ENCODE measurements at places on chromosomes 7 and 10. TPM values are rescaled to one million over a fixed set of nuclear protein-coding genes. Genes with fewer than 3 reads are reported as not detected.

Gene LRCH4
- total RNA-seq: 305 TPM

Gene SPAM1
- not detected for total RNA-seq

GRCh38 chr7:771234-772004 is 44.3 kb upstream of the PRKAR1B start:
- peaks cover 6% of the 10 kb centered on the region for H3K36me3 ChIP-seq
- H3K27me3 ChIP-seq: no peaks in the 10 kb centered on the region
- no peak overlapping the region for H3K27ac ChIP-seq

DNA sequence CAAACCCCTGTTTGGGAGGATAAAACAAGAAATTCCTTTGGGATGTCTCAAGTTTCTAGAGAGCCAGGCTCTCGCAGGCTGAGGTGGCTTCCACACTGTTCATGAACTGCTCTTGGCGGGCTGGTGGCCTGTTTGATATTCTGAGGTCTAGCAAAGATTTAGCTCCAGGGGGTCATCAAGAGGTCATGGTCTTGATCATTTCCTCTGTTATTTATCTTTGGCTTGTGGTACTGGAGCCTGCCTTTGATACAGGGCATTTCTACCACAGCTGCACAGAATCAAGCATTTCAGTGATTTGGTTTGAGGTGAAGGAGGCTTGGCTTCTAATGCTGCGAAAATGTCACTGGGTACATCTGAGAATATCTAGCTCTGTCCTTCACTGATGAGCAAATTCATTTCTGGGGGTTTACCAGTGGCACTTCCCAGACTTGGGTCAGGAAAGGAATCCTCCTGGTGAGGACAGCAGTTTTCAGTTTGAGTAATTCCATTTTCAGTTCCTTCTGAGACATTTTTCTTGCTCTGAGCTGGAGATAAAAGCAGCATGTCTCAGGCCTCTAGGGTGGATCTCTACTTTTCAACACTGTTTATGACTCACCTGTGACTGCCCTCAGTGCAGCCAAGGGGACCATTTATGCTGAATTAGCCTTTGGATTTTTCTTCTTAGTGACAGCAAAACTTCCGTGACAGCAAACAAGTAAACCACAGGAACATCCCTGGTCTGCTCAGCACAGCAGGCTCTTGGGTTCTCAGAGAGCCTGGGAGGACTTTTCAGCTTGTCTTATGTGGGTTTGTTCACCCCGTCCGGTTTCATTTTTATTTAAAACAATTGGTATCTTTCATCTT is 312.0 kb downstream of the RNLS start:
- H3K4me3 ChIP-seq: peak overlapping the region; percentile 79
- H3K27ac ChIP-seq: peak overlapping the region; percentile 86
- peaks cover 34% of the 10 kb centered on the region for H3K4me1 ChIP-seq
- H3K27me3 ChIP-seq: no peaks in the 10 kb centered on the region

GRCh38 chr7:142739923-142740492 is 9.3 kb upstream of the PRSS1 start:
- H3K27me3 ChIP-seq: no peaks in the 10 kb centered on the region
- peak overlapping the region; percentile 41 for H3K4me3 ChIP-seq
- no peak for DNase-seq
- H3K4me1 ChIP-seq: peaks cover 2% of the 10 kb centered on the region
- no peak overlapping the region for H3K27ac ChIP-seq

All from T-helper 17 cell (primary cell).